ENCODE measurements at places on chromosomes 16 and 17. TPM values are rescaled to one million over a fixed set of nuclear protein-coding genes. Genes with fewer than 3 reads are reported as not detected.

ASPSCR1 gene
- 25.1 TPM for total RNA-seq

CLEC10A gene
- not detected for total RNA-seq

C16orf96 gene
- total RNA-seq = not detected

- DNase-seq = no peak
These were observed 956.1 kb upstream of the GOT2 start for GRCh38 chr16:59690216-59690615.

- no peak for DNase-seq
These were observed at the start of gene ARHGAP44 for GRCh38 chr17:12789481-12790248. ARHGAP44 (plus strand) TSS chr17:12789498; CDS start chr17:12789839, 341 bp downstream.

- DNase-seq = no peak
These were observed 4.7 kb downstream of the SLC5A11 start for GRCh38 chr16:24850289-24850938.

DNA sequence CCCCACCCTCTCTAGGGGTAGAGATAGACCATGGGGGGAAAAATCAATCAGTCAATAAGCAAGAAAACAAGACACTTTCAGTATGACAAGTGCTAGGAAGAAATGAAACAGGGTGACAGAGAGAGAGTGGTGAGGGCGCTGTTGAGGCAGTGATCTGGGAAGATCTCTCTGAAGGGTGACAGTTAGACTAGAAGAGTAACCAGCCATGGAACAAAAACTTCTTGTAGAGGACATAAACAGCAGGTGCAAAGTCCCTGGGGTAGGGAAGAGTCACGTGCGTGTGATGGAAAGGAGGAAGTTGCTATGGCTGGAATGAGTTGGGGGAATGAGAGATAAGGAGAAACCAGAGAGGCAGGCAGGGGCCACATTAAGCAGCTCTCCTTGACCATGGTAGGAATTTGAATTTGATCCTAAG lies 16.8 kb upstream of the EMP2 start:
- DNase-seq = no peak

GRCh38 chr17:72274614-72275013 lies 153.8 kb downstream of the SOX9 start:
- no peak for DNase-seq

- DNase-seq = no peak
These were observed 71.1 kb upstream of the TMEM97 start for GRCh38 chr17:28247671-28248555.

GRCh38 chr16:73036074-73036826 lies 11.7 kb downstream of the ZFHX3 start:
- no peak for DNase-seq

DNA sequence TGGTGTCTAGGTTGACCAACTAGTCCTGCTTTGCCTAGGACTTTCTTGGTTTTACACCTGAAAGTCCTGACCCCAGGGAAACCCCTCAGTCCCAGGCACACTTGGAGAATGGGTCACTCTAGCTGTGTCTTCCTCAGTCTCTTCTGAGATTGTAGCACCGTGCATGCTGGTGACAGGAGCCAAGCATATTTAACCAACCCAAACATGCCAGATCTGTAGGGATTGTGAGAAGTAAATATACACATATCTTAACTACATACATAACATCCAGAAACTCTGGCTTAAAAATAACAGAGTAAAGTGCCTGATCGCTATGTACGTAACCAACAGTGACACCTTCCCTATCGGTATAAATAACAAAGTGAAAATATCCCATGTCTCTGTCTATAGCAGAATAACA lies 158.1 kb downstream of the HAPSTR1 start:
- DNase-seq = no peak

All from glomerular endothelial cell (primary cell).